ENCODE measurements at places on chromosomes 6 and 20. TPM values are rescaled to one million over a fixed set of nuclear protein-coding genes. Genes with fewer than 3 reads are reported as not detected.

- H3K27ac ChIP-seq = no peak overlapping the region
- DNase-seq = no peak
- H3K36me3 ChIP-seq = no peaks in the 10 kb centered on the region
- H3K4me3 ChIP-seq = no peak overlapping the region
- no peaks in the 10 kb centered on the region for H3K4me1 ChIP-seq
- H3K27me3 ChIP-seq = no peaks in the 10 kb centered on the region
Measured at GRCh38 chr6:35533981-35534380, 21.3 kb upstream of the TULP1 start.

DNA sequence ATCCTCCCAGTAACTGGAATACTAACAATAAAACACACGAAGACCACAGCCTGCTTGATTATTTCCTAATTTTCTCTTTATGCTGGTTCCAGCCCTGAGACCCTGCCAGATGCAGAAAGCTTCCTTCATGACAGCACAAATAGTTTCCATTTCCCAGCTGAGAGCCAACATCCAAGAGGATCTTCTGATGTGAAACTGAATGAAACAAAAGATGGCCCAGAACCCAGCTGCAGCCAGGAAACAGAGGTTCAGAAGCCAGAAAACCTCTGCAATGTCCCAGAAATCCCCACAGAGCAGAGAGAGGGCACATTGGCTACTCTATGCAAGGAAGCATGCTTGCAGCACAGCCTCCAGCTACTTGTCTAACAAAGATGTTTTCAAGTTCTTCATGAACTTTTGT is 61.8 kb upstream of the PLEKHG1 start:
- no peak overlapping the region for H3K4me3 ChIP-seq
- no peak overlapping the region for H3K27ac ChIP-seq
- no peak for DNase-seq
- no peaks in the 10 kb centered on the region for H3K27me3 ChIP-seq
- H3K4me1 ChIP-seq = no peaks in the 10 kb centered on the region
- H3K36me3 ChIP-seq = no peaks in the 10 kb centered on the region

- no peak for DNase-seq
- H3K36me3 ChIP-seq = no peaks in the 10 kb centered on the region
- H3K27ac ChIP-seq = no peak overlapping the region
- H3K4me1 ChIP-seq = no peaks in the 10 kb centered on the region
- no peaks in the 10 kb centered on the region for H3K27me3 ChIP-seq
Measured at GRCh38 chr6:152059909-152060308, 252.4 kb downstream of the ESR1 start.

DNA sequence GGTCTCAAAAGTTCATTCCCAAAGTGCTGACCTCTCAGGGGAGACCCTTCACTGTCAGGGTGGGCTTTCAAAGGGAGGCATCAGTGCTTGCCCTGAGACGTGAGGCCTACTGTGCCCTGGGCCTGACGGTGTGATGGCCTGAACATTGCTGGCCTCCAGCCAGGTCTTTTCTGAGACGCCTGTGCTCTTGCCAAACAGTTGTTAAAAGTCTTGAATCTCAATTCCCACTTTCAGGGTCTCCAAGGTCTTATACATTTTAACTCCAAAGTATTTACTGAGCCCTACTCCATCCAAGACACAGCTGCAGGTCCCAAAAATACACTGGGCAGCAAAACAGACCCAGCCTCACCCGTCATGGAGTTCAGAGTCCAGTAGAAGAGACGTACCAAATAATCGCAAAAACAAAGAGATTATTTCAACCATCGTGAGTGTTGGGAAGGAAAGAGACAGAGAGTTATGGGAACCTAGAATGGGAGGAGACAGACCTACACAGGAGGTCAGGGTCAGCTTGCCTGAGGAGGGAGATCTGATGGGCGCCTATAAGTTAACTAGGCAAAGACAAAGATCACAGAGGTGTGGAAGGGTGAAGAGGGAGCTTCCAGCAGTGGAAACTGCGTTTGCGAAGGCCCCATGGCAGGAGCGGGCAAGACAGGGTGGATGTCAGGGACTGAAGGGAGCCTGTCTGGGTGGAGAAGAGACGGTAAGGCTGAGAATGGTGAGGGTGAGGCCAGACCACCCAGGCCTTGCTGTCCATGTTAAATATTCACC is 446.3 kb downstream of the PREX1 start:
- H3K36me3 ChIP-seq = no peaks in the 10 kb centered on the region
- H3K4me3 ChIP-seq = no peak overlapping the region
- H3K4me1 ChIP-seq = no peaks in the 10 kb centered on the region
- DNase-seq = no peak

GRCh38 chr6:63821442-63821841 is 185.8 kb downstream of the PHF3 start:
- DNase-seq = no peak
- H3K27me3 ChIP-seq = no peaks in the 10 kb centered on the region
- H3K4me3 ChIP-seq = no peak overlapping the region
- no peaks in the 10 kb centered on the region for H3K4me1 ChIP-seq
- H3K36me3 ChIP-seq = no peaks in the 10 kb centered on the region

OPN5 gene
- total RNA-seq = not detected

DNA sequence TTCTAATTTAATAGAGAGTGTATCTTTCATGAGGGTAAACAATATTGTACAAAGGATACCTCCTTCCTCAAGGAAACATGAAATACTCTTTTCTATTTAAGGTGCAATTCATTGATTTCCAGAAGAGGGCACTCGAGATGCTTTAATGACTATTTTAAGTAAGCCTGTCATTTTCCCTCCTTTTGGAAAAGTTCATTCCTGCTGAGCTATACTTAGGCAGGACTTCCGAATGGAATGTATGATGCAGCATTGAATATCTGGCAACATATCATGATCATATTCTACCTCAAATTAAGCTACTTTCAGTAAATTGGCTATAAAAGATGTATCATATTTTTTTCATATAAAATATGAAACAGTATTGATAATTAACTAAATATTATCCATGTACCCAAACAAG is 5.0 kb downstream of the DST start:
- H3K4me1 ChIP-seq = no peaks in the 10 kb centered on the region
- H3K36me3 ChIP-seq = no peaks in the 10 kb centered on the region
- no peaks in the 10 kb centered on the region for H3K27me3 ChIP-seq
- no peak overlapping the region for H3K27ac ChIP-seq
- no peak overlapping the region for H3K4me3 ChIP-seq

- no peak for DNase-seq
- H3K4me1 ChIP-seq = no peaks in the 10 kb centered on the region
- no peak overlapping the region for H3K27ac ChIP-seq
- H3K27me3 ChIP-seq = no peaks in the 10 kb centered on the region
Measured at GRCh38 chr6:166449036-166449435, 66.3 kb upstream of the MPC1 start.

PRL gene
- not detected for total RNA-seq

DNA sequence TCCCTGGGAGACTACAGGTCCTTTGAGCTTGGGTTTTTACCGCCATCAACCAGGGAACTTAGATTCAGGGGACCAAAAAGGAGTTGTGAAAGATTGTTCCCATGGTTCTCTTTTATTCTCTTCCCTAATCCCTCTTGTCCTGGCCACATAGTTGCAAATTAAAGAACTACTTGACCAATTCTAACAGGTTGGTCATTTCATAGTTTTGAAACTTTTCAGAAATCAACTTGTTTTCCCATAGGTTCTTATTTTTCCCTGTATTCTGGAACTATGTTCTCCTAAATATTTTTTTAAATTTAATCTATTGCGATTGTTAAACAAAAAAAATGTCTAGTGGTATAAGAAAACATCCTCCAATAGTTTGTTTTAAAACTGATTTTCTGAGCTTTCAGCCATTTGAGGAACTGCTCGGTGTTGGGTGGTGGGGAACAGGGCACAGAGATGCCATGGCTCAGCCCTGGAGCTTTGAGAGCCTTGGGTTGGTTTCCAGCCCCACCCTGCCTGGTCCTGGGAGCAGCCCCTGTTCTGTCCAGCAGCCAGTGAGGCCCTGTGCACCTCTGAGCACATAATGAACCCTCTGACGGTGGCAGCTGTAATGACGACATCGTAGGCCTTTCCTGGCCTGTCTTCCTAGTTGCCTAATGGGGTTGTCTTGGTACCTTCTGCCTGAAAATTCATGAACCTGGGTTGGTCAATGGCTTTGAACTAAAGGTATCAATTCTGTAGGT is 53.5 kb downstream of the TBC1D7 start:
- no peak overlapping the region for H3K4me3 ChIP-seq

- H3K4me3 ChIP-seq = no peak overlapping the region
- no peak for DNase-seq
- H3K27me3 ChIP-seq = no peaks in the 10 kb centered on the region
- H3K27ac ChIP-seq = no peak overlapping the region
- H3K36me3 ChIP-seq = no peaks in the 10 kb centered on the region
- no peaks in the 10 kb centered on the region for H3K4me1 ChIP-seq
Measured at GRCh38 chr6:139201378-139201777, 66.5 kb downstream of the HECA start.

RHAG gene
- total RNA-seq = 0.81 TPM

- no peak for DNase-seq
- peaks cover 8% of the 10 kb centered on the region for H3K4me1 ChIP-seq
- H3K36me3 ChIP-seq = no peaks in the 10 kb centered on the region
- H3K27ac ChIP-seq = no peak overlapping the region
Measured at GRCh38 chr6:17483391-17484016, 90.1 kb downstream of the CAP2 start.

Data from upper lobe of left lung (tissue), 6 donors.